ENCODE measurements at places on chromosomes 3 and 15.

- no peak for DNase-seq
These were observed 516.2 kb downstream of the OCA2 start for GRCh38 chr15:27582726-27583410.

DNA sequence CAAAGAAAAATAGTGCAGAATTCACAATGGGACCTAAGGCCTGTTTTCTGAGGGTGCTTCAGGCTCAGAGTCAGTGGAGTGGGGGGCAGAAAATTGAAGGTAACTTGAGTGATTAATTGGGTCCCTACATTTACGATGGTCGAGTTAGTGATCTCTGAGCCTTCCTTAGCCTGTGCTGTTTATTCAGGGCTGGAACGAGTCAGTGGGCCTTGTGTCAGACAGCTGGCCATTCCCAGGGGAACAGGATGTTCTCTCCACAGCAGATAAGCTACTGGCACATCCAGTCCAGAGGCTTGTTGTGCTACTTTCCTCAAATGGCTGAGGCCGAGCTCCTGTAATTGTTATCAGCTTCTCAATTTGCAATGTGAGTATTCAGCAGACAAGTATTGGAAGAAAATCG lies 29.2 kb upstream of the CNTN3 start:
- DNase-seq: no peak

GRCh38 chr3:43618142-43618541 lies 3.7 kb downstream of the ANO10 start:
- DNase-seq: no peak

DNA sequence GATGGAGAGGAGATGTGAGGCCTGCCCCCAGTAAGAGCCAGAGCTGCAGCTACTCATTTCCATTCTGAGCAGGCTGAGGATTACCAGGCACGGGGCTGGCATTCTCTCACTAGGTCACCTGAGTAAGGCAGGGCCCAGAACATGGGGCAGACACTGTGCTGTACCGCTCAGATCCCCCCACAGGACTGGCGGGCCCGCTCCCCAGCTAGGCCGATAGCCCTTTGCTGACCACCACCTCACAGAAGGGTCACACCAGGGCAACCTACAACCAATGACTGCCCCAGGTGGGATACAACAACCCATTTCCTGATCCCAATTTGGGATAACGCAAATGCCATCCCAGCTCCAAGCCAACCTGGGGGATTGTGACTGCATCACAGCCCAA lies 52.5 kb downstream of the OXNAD1 start:
- no peak for DNase-seq

DNA sequence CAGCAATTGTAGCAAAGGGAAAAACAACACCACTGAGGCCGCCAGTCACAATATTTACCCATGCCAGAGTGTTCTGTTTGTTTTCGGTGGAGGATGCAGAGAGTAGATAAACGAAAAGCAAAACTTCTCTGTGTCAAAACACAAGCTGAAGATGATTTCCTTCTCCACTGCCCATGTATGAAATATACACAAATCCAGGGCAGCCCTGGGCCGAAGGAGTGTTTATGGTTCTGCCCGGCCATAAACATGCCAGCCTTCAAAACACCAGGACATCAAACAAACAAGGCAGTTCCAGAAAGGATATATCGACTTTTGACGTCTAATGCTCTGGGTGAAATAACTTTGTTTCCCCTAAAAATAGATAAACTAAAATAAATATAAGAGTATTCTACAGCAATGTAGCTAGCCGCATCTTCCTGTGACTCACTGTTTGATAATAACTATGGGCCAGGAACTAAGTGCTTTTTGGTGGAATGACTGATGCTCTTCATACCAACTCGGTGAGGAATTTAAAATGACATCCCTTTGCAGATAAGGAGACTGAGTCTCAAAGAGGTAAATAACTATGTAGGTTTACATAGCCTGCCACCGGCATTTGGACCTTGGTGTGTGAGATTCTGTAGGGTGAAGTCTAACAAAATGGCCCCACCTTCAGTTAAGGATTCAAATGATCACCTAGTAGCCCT lies 82.8 kb downstream of the MAGI1 start:
- DNase-seq: no peak

- DNase-seq: peak; percentile 50
These were observed 727 bp upstream of the TM2D3 start for GRCh38 chr15:101652786-101653430.

- no peak for DNase-seq
These were observed 66.3 kb downstream of the ST8SIA2 start for GRCh38 chr15:92460023-92460422.

- DNase-seq: no peak
These were observed 336.1 kb downstream of the ARRDC4 start for GRCh38 chr15:98296653-98297052.

DNA sequence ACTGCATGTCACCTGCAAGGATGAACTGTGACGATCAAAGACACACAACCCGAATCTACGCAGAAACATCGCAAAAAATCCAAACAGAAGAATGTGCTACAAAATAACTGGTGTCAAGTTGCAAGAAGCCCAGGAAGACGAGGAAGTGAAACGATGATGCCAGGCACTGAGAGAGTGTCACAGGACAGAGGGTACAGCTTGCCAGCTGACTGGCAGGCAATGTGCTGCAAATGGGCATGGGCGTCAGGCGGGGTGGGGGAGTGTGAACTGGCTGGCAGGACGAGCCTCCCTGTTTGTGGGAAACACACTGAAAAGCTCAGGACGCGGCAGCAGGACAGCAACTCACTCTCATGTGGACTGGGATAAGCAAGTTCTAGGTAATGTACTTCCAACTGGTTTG lies 28.9 kb upstream of the OCA2 start:
- DNase-seq: no peak

DNA sequence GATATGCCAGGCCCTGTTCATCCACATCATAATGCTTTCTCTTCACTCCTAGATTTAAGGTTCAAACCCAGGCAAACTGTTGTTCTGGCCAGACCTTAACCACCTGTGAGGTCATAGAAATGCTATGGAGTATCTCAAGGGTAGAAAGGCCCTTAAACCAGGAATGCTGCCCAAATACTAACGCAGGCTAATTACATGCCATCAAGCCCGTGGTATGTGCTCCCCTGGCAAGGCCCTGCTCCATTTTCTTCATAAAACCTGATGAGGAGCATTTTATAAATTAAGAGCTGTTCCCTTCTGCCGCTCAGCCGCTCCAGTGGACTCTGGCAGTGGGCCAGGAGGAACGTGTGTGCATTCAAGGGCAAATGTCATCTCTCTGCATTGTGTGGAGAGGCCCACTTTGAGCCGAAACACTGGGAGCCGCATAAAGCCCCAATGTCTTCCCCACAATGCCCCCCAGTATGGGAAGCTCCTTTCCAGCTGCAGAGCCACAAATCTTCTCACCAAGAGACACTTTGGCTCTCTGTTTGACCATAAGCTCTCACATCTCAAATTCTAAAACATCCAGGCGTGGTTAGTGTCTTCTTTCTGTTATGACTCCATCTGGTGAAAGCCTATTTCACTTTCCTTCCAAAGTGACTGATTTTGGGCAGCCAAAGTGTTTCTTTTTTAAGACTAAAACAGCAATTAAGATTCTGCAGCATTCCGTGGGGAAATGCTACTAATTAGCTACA lies 210.8 kb upstream of the NR2E3 start:
- no peak for DNase-seq

- DNase-seq: no peak
These were observed 13.0 kb upstream of the TSEN2 start for GRCh38 chr3:12471241-12471640.

- DNase-seq: no peak
These were observed 40.6 kb downstream of the ADIPOQ start for GRCh38 chr3:186882881-186883685.

DNA sequence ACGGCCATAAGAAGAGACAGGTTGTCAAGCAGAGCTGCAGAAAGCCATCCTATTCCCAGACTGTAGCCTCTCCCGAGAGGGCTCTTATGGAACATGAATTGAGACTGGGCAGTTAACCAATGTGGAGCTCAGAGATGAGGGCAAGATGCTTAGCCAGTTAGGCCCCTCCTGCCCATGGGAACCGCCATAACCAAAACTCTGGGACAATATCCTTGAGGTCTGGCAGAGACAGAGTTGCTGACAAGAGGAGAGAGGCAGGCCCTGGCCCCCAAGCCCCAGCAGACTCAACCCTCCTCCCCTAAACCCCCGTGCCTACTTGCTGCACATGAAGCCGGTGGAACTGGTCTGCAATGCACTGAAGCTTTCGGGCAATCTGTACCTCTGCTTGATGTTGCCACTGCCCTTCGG lies 4.8 kb downstream of the BMF start:
- DNase-seq: no peak

DNA sequence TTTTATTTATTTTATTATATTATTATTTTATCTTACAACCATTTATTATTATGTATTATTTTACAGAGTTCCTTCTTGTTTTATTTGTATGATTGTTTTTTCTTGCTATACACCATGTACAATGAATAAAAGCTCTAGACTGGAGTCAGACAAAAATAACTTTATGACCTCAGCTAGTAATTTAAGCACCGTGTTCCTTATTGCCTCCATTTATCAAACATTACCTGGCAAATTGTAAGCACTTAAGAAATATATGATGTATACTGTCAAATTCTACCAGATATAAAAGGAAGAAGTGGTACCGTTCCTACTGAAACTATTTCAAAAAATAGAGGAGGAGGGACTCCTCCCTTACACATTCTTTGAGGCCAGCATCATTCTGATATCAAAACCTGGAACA lies 326.9 kb upstream of the NECTIN3 start:
- DNase-seq: no peak

- DNase-seq: no peak
These were observed 78.2 kb upstream of the TRPM1 start for GRCh38 chr15:31179693-31180092.

- no peak for DNase-seq
These were observed 98.9 kb downstream of the C3orf38 start for GRCh38 chr3:88248658-88249057.

- no peak for DNase-seq
These were observed 133.7 kb downstream of the THRB start for GRCh38 chr3:24360957-24361356.

GRCh38 chr3:110733045-110733444 lies 338.6 kb upstream of the NECTIN3 start:
- DNase-seq: no peak

DNA sequence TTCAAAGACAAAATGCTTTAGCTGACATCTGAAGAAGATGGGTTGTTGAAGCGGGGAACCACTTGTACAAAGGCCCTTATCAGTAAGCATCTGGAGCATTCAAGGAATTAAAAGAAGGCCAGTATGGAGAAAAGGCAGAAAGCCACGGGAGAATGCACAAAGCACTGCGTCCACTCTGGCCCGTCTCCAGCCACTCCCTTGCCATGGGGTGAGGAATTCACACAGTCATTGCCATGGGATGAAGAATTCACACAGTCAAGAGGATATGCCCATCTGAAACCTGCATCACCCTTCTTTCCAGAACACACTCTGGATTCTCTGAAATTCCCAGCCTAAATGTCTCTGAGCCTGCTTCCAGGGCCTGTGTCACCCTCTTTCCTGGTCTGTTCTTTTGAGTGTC lies 26.7 kb upstream of the STAG1 start:
- no peak for DNase-seq

DNA sequence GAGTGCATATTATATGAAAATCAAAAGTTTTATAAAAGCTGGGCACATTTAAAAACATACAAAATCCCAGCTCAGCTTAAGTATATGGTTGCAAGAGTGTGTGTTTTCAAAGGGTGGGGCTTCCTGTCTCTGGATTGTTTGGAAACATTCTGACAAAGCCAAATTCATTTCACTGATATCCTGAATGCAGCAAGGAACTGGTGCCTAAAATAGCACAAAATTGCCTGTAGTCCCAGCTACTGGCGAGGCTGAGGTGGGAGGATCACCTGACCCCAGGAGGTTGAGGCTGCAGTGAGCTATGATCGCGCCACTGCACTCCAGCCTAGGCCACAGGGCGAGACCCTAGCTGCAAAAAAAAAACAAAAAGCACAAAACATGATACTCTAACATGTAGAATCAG lies 13.0 kb upstream of the TJP1 start:
- DNase-seq: no peak

DNA sequence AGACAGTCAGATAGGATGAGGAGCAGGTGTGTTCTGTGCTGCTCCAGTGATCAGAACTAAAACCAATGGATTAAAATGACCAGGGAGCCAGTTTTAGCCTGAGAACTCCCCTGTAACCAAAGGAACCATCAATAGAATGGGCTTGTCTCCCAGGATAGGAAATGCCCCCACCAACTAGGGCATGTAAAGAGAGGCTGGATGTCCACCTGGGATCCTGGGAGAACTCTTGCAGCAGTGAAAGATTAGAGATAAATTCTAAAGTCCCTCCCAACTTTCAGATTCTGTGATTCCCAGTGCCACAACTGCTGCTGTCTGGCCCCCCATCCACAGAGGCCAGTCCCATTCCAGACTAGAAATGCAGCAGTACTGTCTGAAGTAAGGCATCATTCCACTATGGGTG lies 33.8 kb downstream of the HDC start:
- DNase-seq: no peak

GRCh38 chr3:42500091-42500490 lies 2.4 kb upstream of the VIPR1 start:
- no peak for DNase-seq

GRCh38 chr15:85578941-85579701 lies 198.7 kb downstream of the AKAP13 start:
- no peak for DNase-seq

- no peak for DNase-seq
These were observed 9.7 kb upstream of the LRRC15 start for GRCh38 chr3:194379231-194379630.

DNA sequence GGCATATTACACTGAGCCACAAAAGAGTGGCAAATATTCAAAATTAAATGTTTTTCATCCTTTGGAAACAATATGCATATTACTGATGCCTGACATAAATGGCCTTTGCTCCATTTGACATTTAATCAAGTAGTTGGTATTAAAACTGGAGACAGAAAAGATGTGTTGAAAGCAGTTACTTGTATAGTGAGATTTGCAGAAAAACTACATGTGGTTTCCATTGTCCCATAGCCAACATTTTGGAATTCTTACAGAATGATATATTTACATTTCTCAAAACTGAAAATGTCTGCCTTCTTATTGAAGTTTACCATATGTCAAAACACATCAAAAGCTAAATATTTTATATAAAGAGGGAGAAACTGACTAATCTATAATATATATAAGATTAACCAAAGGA lies 21.6 kb downstream of the SHOX2 start:
- DNase-seq: no peak

- DNase-seq: no peak
These were observed 84.3 kb upstream of the TNFSF10 start for GRCh38 chr3:172607305-172608121.

GRCh38 chr15:67177752-67178151 lies 76.7 kb downstream of the AAGAB start:
- no peak for DNase-seq

DNA sequence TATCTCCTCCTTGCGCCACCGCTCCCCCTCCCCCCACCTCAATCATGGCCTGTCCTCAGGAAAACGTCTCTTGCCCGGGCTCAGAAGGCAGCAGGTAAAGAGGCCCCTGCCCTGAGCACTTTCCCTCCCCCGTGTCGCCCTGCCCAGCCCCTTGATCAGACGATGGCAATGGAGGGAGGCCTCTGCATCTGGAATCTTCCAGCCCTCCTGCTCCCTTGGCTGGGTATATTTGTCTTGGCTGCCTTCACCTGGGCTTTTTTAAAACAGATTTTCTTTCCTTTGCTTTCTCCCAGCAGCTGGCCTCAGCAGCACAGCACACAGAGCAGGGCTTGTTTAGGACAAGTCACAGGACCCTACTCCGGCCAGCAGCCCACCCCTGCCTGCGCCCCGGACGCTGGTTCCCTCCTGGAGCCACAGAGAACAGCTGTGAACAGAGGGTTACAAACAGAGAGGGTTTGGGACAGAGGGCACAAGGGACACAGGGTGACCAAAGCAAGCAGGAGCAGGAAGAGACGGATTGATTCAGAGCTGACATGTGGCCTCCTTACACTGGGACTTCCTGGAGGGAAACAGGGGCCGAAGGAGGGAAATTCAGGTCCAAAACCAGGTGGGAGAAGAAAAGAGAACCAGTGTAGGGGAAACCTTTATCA lies 78.7 kb downstream of the ISG20 start:
- DNase-seq: no peak
